HCT116 (cell line): ENCODE measurements at places on chromosomes 13 and 19. TPM values are rescaled to one million over a fixed set of nuclear protein-coding genes. Genes with fewer than 3 reads are reported as not detected.

MCEMP1 gene
- total RNA-seq, result not detected

DNA sequence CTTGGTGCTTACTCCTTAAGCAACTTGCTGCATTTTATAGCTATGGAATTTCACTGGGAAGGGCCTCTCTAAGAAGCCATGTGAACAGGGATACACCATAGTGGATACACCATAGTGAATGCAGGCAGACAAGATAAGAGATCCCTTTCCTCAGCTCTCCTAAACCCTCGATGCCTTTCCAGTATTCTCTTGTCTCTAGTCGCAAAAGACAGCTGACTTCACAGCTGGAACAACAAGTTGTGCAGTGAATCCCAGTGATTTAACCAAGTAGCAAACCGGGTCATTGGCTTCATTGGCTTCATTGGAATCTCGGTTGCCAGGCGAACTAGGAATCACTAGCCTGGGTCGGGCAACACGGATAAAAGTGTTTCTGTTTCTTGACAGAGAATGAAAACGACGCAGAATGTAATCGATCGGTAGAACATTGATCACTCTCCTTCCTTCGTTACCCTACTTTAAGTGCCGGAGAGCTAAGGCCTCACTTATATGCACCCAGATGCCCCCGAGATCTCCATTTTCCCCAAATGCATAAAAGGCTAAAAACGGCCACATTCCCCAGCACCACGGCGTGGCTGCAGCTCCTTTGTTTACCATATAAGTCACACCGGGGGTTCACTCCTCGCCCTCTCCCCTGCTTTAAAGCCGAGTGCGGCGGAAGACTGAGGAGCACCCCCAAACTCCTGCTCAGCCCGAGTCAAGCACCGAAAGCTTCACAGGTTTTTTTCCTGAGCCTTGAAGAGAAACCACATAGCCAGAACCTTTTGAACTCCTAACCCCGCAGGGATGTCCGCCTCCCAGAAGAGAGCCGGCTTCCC is 674 bp downstream of the TRPC4 start:
- H3K36me3 ChIP-seq, result no peaks in the 10 kb centered on the region
- no peak for DNase-seq
- no peaks in the 10 kb centered on the region for H3K4me1 ChIP-seq
- H3K27me3 ChIP-seq, result no peaks in the 10 kb centered on the region

- H3K4me1 ChIP-seq, result peaks cover 77% of the 10 kb centered on the region
- no peak overlapping the region for H3K4me3 ChIP-seq
- peak overlapping the region; percentile 83 for H3K27ac ChIP-seq
- no peaks in the 10 kb centered on the region for H3K27me3 ChIP-seq
- peak; percentile 93 for DNase-seq
These were observed 60.0 kb upstream of the SERP2 start for GRCh38 chr13:44313674-44314073.

- no peaks in the 10 kb centered on the region for H3K27me3 ChIP-seq
- peak; percentile 72 for DNase-seq
- no peak overlapping the region for H3K27ac ChIP-seq
These were observed 5.5 kb upstream of the ZNF428 start for GRCh38 chr19:43624933-43625332.
